ENCODE measurements at places on chromosomes 13 and 19.

DNA sequence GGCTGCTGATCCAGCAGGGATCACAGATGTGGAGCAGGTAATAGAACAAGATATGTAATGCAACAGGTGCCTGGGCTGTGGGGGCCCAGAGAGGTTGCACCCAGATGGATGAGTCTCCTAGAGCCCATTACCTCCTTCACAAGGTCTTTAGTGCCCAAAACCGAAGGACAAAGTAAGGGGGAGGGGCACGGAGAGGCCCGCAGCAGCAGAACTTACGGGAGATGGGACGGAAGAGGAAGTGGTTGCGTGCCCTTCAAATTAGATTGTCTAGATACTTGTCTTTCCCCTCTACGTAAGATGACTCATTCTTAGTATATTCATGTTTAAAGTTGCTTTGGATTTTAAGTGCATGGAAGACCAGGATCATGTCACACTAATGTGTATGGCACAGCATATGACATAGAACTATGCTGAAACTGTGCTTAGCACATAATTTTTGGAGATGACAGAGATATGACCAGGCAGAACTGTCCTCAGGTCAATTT, 5.7 kb upstream of the MRPS31 start:
- DNase-seq, result peak; percentile 84
- H3K27ac ChIP-seq, result peak overlapping the region; percentile 99
- H3K4me3 ChIP-seq, result peak overlapping the region; percentile 66
- H3K36me3 ChIP-seq, result no peaks in the 10 kb centered on the region

DNA sequence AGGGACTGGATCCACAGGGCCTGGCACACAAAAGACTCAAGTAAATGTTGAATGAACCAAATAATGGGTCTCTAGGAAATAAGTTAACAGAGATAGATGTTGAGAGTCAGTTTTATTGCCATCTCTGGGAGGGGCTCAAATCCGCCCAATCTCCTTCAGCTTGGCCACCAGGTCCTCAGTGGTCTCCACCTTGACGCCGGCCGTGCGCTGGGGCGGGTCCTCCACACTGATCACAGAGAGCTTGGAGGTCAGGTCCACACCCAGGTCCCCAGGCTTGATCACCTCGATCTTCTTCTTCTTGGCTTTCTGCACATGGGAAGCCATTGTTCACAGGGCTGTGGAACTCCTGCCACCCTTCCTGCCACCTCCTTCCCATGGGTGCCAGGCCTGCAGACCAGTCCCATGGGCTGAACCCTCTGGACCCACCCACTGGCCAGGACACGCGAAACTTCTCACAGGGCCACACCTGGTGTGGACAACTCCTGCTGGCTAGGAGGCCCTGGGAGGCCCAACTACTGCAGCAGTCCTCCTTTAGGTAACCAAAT, 3.2 kb upstream of the VSIG10L start:
- H3K4me1 ChIP-seq, result no peaks in the 10 kb centered on the region
- H3K27me3 ChIP-seq, result peaks cover 7% of the 10 kb centered on the region
- H3K27ac ChIP-seq, result no peak overlapping the region
- peaks cover 18% of the 10 kb centered on the region for H3K36me3 ChIP-seq
- DNase-seq, result no peak

DNA sequence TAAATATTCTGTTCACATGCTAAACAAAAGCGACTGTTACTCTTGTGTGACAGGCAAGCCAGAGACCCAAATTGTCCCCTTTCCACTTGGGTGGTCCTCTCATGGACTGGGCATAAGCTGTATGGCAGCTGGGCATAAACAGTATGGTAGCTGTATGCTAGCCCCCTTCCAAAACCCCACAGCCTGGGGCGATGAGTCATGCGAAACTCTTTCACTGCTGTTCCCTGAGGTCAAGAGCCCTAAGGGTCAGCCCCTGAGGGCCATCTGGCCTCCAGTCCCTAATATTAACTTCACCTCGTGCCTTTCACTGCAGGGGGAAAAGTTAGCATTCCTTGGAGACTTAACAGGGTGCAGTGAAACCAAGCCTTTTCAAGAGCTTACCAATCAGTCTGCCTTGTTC, 45.6 kb upstream of the ZNF562 start:
- peaks cover 4% of the 10 kb centered on the region for H3K4me1 ChIP-seq
- no peaks in the 10 kb centered on the region for H3K27me3 ChIP-seq
- no peak for DNase-seq
- no peak overlapping the region for H3K4me3 ChIP-seq
- no peak overlapping the region for H3K27ac ChIP-seq
- no peaks in the 10 kb centered on the region for H3K36me3 ChIP-seq

DNA sequence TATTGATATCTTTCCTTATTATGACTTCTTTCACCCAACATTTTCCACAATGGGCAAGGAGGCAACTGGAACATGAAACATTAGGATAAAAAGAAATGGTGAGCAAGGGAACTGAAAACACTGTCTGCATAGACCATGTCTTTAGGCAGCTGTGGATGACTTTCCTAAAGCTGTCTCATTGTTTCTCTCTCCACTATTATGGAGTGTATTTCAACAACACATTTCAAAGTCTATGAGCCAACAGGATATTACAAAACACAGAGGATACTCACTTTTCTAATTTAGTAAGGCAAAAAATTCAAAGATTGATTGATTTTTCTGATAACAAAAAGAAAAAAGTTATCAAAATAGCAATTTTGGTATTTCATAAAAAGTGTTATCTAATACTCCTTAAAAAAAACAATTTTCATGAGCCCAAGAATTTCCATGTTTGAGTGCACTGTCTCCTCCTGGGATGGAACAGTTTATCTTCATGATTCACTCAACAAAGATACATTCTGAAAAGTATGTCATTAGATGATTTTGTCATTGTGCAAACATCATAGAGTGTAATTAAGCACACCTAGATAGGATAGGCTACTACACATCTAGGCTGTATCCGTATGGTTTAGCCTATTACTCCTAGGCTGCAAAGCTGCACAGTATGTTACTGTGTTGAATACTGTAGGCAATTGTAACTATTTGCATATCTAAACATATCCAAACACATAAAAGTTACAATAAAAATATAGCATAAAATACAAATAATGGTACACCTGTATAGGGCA, 1568.4 kb downstream of the SLITRK5 start:
- no peaks in the 10 kb centered on the region for H3K4me1 ChIP-seq
- no peak for DNase-seq
- H3K4me3 ChIP-seq, result no peak overlapping the region
- no peak overlapping the region for H3K27ac ChIP-seq
- H3K36me3 ChIP-seq, result no peaks in the 10 kb centered on the region

- peak; percentile 64 for DNase-seq
- peak within 1 kb of the TSS; percentile 78 for H3K27ac ChIP-seq
- H3K4me1 ChIP-seq, result peaks cover 33% of the 10 kb centered on the region
- H3K27me3 ChIP-seq, result peaks cover 46% of the 10 kb centered on the region
- peak within 1 kb of the TSS; percentile 79 for H3K4me3 ChIP-seq
Observed at GRCh38 chr19:35248310-35249145, at the start of gene LSR. LSR (plus strand) TSS chr19:35249002; CDS start chr19:35249023, 21 bp downstream.

DNA sequence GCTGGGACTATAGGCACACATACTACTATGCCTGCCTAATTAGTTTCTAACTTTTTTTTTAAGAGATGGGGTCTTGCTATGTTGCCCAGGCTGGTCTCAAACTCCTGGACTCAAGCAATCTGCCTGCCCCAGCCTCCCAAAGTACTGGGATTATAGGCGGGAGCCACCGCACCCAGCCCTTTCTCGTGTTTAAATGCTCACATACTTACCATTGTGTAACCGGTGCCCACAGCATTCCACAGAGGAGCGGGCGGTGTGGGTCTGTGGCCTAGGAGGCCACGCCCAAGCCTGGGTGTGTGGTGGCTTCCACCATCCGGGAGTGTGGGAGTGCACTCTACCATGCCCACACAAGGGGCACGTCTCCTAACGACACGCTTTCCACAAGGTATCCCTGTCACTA, 7.7 kb downstream of the LMNB2 start:
- no peak for DNase-seq
- no peak overlapping the region for H3K27ac ChIP-seq
- H3K4me1 ChIP-seq, result peaks cover 18% of the 10 kb centered on the region
- H3K36me3 ChIP-seq, result peaks cover 22% of the 10 kb centered on the region
- H3K4me3 ChIP-seq, result no peak overlapping the region
- no peaks in the 10 kb centered on the region for H3K27me3 ChIP-seq

- H3K4me3 ChIP-seq, result no peak overlapping the region
- DNase-seq, result no peak
- no peak overlapping the region for H3K27ac ChIP-seq
Observed at GRCh38 chr13:81275666-81276258, 934.8 kb upstream of the SPRY2 start.

DNA sequence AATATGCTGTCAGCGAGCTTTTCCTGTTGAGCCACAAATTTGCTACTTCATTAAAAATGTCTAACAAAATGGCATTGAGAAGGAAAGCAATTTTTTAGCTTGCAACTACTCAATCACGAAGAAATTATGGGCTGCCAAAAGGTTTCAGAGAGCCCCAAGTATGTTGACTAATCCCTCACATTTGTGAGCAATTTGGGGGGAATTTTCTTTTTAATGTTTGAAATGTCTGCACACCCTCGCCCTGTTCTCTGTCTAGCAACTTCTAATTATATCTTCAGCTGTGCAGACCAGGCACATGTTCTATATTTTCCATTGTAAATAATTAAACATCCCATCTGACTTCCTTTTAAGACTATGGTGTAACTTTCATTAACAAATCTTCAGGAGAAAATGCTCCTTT, 192.9 kb downstream of the DCT start:
- H3K36me3 ChIP-seq, result no peaks in the 10 kb centered on the region
- no peak overlapping the region for H3K4me3 ChIP-seq
- no peaks in the 10 kb centered on the region for H3K4me1 ChIP-seq
- H3K27ac ChIP-seq, result no peak overlapping the region

GRCh38 chr13:64774915-64775314, 2455.2 kb downstream of the PCDH9 start:
- no peaks in the 10 kb centered on the region for H3K36me3 ChIP-seq
- no peak overlapping the region for H3K27ac ChIP-seq
- DNase-seq, result no peak

GRCh38 chr19:24054044-24054935, 32.7 kb upstream of the ZNF254 start:
- peaks cover 13% of the 10 kb centered on the region for H3K4me1 ChIP-seq
- H3K36me3 ChIP-seq, result peaks cover 73% of the 10 kb centered on the region
- no peak overlapping the region for H3K4me3 ChIP-seq
- DNase-seq, result no peak
- H3K27me3 ChIP-seq, result no peaks in the 10 kb centered on the region
- H3K27ac ChIP-seq, result peak overlapping the region; percentile 79

GRCh38 chr13:23460309-23460708, 26.8 kb upstream of the SACS start:
- DNase-seq, result no peak
- no peaks in the 10 kb centered on the region for H3K36me3 ChIP-seq
- H3K4me3 ChIP-seq, result no peak overlapping the region

DNA sequence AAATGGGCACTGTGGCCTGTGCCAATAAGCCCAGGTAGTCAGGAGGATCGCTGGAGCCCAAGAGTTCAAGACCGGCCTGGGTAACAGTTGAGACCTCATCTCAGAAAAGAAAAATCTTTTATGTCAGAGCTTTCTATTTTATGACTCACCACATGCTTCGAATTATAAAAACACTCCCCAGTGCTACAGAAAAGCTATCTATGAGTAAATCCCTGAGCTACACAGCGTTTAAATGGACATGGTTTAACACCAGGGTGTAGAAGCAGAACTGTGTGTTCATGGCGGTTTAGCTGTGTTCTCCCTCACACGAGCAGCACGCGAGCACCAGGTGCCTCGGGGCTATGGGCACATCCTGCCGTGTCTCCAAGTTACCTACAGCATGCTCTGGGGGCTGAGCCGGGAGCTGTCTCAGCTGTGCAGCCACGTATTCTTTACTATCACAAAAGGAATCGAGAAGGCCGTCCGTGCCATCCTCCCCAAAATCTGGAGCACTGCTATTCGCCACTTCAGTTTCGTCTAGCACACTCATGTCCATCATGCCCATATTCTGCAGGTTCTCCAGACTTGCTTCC, 6.7 kb downstream of the SAFB2 start:
- H3K4me1 ChIP-seq, result peaks cover 27% of the 10 kb centered on the region
- no peak overlapping the region for H3K27ac ChIP-seq
- H3K27me3 ChIP-seq, result no peaks in the 10 kb centered on the region
- H3K4me3 ChIP-seq, result no peak overlapping the region
- peaks cover 83% of the 10 kb centered on the region for H3K36me3 ChIP-seq

DNA sequence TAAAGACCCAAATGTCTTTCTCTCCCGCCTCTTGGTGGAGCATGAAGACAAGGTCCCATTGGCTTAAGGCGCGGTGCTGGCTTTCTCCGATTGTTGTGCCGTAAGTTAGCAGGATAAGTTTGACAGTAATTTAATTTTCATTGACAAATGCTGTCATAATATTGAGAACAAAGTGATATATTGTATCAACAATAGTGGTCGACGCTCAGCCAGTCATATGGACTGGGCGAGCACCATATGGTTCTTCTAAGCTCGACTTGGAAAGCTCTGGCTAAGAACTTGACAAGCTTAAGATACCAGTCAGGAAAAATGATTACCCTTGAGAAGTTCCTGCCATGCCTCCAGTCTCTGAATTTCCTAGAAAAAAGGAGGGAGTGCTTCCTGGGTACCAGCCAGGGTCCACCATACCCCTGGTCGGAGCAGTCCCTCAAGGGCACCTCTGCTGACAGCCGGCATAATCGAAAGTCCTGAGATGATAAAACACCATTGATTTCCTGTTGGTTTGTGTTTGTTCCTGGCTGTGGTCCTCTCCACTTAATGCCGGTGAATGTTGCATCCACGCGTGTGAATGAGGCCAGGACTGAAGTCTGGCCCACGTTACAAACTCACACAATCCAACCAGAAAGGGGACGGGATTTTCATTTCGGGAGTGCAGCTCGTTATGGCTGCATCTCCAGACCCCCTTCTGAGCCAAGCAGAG, 262.1 kb downstream of the ZNF536 start:
- H3K27ac ChIP-seq, result no peak overlapping the region
- H3K4me3 ChIP-seq, result no peak overlapping the region
- no peaks in the 10 kb centered on the region for H3K4me1 ChIP-seq
- H3K27me3 ChIP-seq, result no peaks in the 10 kb centered on the region
- DNase-seq, result no peak

DNA sequence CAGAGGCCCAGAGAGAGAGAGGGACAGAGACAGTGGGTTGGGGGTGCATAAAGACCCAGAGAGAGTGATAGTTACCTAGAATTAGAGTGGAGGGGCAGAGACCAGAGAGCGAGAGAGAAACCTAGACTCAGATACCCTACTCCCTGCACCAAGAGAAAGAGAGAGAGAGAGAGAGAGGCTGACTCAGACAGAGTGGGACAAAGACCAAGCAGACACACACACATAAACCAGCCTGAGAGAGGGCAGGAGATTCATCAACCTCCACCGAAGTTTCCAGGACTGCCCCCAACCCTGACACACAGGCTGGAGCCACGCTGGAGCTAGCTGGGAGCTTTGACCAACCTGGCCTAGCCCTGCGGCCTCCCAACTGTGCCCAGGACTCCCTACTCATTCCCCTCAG, 12.9 kb downstream of the SYT3 start:
- no peaks in the 10 kb centered on the region for H3K27me3 ChIP-seq
- H3K27ac ChIP-seq, result no peak overlapping the region
- no peaks in the 10 kb centered on the region for H3K36me3 ChIP-seq
- no peaks in the 10 kb centered on the region for H3K4me1 ChIP-seq
- H3K4me3 ChIP-seq, result no peak overlapping the region

Data from activated CD4-positive, alpha-beta memory T cell treated with anti-CD3 and anti-CD28 coated beads, Interleukin-2, amount 10 ng/mL, durations not matched to agents 7 days and 5 days (primary cell).